ENCODE measurements at places on chromosomes 7 and 10. TPM values are rescaled to one million over a fixed set of nuclear protein-coding genes. Genes with fewer than 3 reads are reported as not detected.

TBX20 gene
- total RNA-seq: 53.6 TPM

ARPC1A gene
- 88.4 TPM for total RNA-seq

ARF5 gene
- total RNA-seq: 228 TPM

ABHD11 gene
- 11.0 TPM for total RNA-seq

STOX1 gene
- total RNA-seq: 0.64 TPM

RALA gene
- total RNA-seq: 25.8 TPM

RAPGEF5 gene
- 1.9 TPM for total RNA-seq

MRLN gene
- not detected for total RNA-seq
